G401 (cell line): ENCODE measurements at places on chromosomes 7 and 10. TPM values are rescaled to one million over a fixed set of nuclear protein-coding genes. Genes with fewer than 3 reads are reported as not detected.

DNA sequence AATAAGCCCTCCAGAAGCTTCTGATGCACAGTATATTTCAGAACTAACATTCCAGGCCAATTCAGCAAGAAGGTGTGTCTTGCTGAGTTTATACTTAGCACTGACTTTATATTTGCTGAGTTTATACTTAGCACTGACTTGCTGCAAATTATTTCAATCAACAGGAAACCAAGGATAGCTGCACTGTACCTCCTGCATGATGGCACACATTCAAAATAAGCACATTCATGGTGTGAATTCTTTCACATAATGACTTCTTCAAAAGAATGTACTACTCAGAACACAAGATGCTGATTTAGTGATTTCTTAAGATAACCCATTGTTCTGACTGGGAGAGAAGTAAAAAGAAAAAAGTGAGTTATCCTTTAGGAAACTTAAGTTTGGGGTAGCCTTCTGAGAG, 52.0 kb downstream of the JAZF1 start:
- DNase-seq, result no peak

DNA sequence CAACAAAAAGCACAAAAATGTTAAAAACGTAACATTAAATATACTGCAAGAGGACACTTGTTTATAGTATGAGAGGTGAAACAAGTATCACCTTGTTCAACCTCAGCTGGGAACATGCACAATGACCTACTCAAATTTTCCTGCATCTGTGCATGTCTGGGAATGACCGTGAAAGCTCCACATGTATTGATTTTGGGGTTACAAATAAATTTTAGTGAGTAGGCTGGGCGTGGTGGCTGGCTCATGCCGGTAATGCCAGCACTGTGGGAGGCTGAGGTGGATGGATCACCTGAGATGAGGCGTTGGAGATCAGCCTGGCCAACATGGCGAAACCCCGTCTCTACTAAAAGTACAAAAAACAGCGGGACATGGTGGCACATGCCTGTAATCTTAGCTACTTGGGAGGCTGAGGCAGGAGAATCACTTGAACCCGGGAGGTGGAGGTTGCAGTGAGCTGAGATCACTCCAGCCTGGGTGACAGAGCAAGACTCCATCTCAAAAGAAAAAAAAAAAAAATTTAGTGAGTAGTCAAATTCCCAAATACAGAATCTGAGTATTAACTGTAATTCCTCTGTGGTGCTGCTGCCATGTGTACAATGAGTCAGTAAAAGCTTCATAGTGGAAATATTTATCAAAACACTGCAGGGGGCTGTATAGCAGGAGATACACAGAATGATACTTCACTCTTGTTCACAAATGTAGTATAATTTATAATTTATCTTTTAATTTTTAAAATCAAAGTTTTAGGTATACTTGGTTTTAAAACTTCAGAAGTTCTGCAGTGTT, 41.1 kb downstream of the SUGCT start:
- DNase-seq, result no peak

- DNase-seq, result no peak
Measured at GRCh38 chr7:130553398-130554029, 61.6 kb downstream of the MEST start.

DNA sequence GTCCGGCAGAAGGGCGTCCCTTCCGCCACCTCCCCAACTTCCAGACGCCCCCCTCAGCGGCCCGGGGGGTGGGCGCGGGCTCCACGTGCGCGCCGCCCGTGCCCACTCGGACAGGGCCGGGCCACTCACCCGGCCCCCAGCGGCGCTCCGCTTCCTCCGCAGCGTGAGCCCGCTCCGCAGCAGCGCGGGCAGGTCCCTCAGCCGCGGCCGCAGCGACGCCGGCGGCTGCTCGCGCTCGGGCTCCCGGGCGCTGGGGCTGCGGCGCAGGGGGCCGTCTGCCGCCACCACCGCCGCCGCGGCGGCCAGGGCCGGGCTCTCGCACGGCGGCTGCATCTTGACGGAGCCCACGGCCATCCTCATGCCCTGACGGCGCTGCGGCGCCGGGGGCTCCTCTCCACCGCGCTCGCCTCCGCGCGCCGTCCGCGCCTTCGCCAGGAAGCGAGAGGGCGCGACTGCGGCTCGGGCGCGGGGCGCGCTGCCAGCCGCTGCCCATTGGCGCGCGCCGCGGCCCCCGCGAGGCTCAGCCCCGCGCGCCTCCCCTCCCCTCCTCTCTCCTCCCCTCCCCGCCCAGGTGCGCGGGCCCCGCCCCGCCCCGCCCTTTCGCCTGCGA, at the start of gene RAPGEF5:
RAPGEF5 (minus strand) TSS at position 454 of the 610 bp plus-strand sequence; CDS start at position 360, 94 bp downstream.
- DNase-seq, result peak; percentile 67

GRCh38 chr10:113519681-113520115, 33.2 kb upstream of the HABP2 start:
- DNase-seq, result no peak

- DNase-seq, result peak; percentile 88
Measured at GRCh38 chr10:101031796-101032636, 982 bp downstream of the SFXN3 start.

GRCh38 chr10:103125323-103126267, 67.5 kb downstream of the NT5C2 start:
- no peak for DNase-seq

- DNase-seq, result peak; percentile 71
Measured at GRCh38 chr7:151251689-151252560, 3.4 kb upstream of the SMARCD3 start.

The ZNF425 gene
- 3.4 and 4.7 TPM in 2 replicates for total RNA-seq

The WDR37 gene
- total RNA-seq, result 8.7 and 12.6 TPM in 2 replicates

The GOLGA7B gene
- 0.12 TPM in 1 of 2 replicates, not detected in the other for total RNA-seq

The BRAT1 gene
- 87.3 and 104 TPM in 2 replicates for total RNA-seq

The DLX6 gene
- not detected in 2 replicates for total RNA-seq
